Glomerular endothelial cell (primary cell): ENCODE measurements at places on chromosomes 2 and 18.

GRCh38 chr2:25497229-25497917, 155.6 kb upstream of the DNMT3A start:
- DNase-seq, result no peak

DNA sequence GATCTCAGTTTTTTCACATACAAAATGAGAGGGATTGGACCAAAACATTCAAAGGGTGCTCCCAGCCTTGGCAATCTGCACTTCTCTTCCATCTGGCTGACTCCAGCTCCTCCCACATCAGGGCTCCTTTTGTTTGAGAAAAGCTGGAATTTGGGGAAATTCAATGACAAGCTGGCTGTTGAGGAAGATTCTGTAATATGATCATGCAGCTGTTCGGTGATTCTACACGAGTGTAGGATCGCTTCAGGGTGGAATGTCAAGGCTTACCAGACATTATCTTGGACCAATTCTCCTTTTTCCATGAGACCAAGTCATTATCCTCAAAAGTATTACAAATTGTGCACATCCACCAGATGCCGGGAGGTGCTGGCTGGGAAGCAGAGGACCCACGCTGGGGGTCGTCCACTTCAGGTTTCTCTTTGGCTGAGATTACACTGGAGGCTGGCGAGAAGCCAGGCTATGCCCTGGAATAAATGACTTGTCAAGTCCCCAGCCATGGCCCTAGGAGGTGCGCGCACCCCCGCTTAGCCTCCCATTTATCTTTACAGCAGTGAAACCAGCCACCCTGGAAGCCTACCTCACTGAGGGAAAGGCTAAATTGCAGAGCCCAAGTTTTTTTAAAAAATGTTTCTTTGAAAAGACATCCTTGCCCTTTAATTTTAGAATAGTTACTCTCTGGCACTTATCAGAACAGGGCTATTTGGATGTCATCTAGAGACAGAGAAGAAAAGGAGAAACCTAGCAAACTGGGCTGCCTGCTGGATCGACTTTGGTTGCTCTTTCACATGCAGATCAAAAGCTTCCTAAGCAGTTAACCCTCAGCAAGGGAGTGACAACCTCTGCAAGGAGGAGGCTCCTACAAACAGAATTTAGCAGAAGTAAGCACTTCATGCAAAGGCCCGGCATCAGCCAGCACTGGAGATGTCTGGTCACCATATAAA, 42.5 kb upstream of the LCLAT1 start:
- DNase-seq, result no peak

DNA sequence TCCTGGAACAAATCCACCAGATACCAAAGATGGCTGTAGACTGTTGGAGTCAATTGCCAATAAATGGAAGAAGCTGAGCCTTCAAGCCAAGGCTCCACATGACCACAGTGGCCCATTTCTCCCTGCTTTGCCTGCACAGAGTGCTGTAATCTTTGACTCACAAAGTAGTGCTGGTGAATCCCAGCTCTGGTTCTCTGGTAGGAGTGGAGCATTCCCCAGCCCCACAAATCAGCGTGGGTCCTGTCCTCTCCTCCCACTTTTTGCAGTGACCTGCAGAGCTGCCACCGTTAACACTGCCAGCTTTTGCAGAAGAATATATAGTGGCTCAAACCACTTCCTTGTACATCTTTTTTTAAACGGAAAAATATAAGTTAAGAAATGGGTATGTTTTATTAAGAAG, 93.9 kb downstream of the MGAT5 start:
- no peak for DNase-seq

DNA sequence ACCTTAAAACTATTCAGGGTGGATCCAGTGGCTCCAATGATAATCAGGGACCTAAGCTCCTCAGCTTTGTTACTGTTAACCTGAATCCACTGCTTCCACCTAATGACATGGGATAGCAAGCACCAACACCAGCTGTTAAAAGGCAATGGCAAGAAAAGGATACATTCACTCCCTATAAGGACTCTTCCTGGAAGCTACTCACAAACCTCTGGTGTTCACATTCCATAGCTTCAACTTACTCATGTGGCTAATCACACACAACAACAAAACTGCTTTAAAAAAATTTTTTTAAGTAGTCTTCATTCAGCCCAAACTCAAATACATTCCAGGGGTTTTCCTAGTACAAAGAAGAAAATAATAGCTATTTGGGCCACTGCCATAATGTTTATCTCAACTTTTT, 24.5 kb downstream of the ROCK2 start:
- DNase-seq, result no peak

GRCh38 chr2:38220164-38220563, 144.2 kb upstream of the CYP1B1 start:
- DNase-seq, result no peak

GRCh38 chr18:31041271-31042083, 1.1 kb downstream of the DSC3 start:
- DNase-seq, result no peak

DNA sequence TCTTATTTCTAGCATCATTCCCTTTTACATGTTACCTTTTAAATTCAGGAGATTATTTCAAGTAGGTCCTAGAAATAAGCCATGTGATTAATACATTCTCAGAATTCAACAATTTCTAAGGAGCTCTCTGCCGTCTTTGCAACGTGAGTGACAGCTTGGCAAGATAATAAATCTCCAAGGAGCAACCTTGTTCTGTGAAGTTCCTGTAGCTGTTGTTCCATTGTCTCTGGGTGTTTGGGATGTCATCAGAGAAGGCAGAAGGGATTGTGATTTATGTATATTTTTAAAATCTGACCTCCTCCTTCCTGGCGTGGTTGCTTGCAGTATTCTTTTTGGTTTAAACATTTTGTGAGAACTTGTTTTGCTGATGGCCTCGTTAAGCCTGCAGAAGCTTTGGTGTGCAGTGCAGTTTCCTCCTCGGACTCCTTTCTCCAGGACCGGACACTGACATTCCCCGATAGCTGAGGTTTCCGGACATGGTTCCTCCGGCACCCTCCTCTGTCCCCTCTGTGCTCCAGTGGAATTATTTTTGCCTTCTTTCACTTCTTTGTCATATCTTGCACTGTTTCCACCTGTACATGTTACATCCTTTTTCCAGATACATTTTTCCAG, 33.7 kb downstream of the RAMP1 start:
- DNase-seq, result no peak

GRCh38 chr18:10143596-10143995, 229.8 kb downstream of the VAPA start:
- DNase-seq, result no peak

DNA sequence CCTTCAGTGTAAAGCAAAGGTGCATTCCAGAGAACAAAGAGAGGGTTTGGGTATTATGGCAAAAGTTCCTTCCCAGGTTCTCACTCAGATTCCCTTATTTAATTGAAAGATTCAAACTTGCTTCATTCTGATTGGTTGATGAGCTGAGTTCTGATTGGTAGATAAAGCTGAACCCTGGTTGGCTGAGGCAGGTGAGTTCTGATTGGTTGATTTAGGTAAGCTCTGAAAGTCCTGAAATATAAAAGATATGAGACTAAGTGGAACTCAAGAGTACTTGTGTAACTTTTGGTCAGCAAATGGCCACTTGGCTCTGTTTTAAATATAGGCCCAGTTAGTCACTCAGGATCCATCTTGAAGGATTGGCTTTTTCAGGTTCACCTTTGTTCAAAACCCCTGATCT, 99.8 kb upstream of the FBXO11 start:
- no peak for DNase-seq

DNA sequence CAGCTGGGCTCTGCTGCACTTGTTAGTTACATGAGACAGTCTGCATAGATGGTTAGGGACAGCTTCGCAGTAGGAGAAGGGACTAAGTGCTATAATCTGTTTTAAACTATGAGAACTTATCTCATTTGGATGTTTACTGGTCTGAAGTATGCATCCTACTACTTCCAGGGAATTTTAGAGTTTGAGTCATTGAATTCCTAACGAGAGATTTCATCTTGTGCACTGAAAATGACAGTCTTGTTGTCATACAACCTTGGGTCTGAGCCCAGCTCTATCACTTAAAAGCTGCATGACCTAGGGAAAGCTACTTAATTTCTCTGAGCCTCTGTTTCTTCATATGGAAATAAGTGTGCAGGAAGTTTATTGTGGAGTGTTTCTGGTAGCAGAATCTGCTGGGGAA, 78.4 kb downstream of the TRIM43 start:
- no peak for DNase-seq

- no peak for DNase-seq
Measured at GRCh38 chr2:67867735-67868134, 195.1 kb downstream of the C1D start.

DNA sequence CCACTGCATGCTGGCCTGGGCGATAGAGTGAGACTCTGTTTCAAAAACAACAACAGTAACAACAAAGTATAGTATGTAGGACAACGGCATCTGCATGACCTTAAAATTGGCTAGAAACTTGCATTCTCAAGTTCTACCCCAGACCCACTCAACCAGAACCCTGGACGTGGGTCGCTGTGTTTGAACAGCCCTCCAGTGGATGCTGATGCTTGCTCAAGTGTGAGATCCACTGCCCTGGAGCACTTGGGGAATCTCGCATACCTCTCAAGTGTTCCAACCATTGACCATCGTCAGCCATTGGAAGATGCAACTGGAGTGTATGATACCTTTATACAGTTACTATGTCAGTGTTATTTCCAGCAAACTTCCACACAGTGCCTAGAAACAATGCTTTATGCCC, 435.9 kb downstream of the DCDC2C start:
- DNase-seq, result no peak
